ENCODE measurements at places on chromosomes 4 and X. TPM values are rescaled to one million over a fixed set of nuclear protein-coding genes. Genes with fewer than 3 reads are reported as not detected.

SCOC gene
- 16.8 TPM for total RNA-seq

NXF2B gene
- total RNA-seq, result not detected

UGT2B17 gene
- total RNA-seq, result not detected

ANOS1 gene
- total RNA-seq, result not detected

ADH1B gene
- 104 TPM for total RNA-seq

NRK gene
- total RNA-seq, result 0.47 TPM

HS3ST1 gene
- under 0.01 TPM for total RNA-seq

RNF150 gene
- 0.26 TPM for total RNA-seq

Data from bronchial smooth muscle cell (primary cell).